NCI-H1436 (cell line): ENCODE measurements at places on chromosomes 1 and 21.

GRCh38 chr1:201675143-201675542 is 136.2 kb downstream of the NAV1 start:
- DNase-seq: no peak

GRCh38 chr1:169128562-169128961 is 22.1 kb downstream of the ATP1B1 start:
- DNase-seq: no peak

DNA sequence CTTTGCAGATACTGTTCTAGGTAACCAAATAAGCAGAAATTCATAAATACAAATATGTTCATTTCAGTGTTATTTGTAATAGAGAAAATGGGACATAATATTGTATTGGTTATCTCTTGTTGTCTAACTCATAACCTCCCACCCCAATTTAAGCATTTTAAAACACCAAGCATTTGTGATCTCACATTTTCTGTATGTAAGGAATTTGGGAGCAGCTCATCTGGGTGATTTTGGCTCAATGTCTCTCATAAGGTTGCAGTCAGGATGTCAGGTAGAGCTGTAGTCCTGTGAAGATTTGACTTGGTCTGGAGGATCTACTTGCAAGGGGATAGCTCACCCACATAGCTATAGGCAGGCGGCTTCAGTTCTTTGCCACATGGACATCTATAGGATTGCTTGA is 29.5 kb downstream of the CEP350 start:
- DNase-seq: no peak

GRCh38 chr21:45138199-45139002 is 64.0 kb downstream of the ADARB1 start:
- DNase-seq: no peak

DNA sequence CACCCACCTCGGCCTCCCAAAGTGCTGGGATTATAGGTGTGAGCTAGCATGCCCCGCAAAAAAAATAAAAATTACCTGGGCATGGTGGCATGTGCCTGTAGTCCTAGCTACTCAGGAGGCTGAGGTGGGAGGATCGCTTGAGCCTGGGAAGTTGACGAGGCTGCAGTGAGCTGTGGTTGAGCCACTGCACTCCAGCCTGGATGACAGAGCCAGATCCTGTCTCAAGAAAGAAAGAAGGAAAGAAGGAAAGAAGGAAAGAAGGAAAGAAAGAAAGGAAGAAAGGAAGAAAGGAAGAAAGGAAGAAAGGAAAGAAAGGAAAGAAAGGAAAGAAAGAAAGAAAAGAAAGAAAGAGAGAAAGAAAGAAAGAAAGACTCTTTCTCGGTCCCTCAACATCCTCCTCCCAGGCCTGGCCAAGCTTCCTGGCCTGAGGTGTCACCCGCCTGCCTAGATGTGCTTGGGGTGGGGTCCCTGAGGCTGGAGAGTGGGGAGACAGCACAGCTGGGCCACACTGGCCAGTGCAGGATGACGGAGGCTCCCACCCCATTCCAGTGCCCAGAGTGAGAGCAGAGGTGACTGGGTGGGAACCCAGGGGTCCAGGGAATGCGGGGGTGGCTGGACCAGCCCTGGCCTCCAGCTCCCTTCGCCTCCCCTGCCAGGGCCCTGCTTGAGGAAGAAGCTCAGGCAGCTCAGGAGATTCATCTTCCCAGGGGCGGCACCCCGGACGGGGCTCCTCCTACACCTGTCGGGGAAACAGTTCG is 10.2 kb upstream of the GNB1 start:
- no peak for DNase-seq

DNA sequence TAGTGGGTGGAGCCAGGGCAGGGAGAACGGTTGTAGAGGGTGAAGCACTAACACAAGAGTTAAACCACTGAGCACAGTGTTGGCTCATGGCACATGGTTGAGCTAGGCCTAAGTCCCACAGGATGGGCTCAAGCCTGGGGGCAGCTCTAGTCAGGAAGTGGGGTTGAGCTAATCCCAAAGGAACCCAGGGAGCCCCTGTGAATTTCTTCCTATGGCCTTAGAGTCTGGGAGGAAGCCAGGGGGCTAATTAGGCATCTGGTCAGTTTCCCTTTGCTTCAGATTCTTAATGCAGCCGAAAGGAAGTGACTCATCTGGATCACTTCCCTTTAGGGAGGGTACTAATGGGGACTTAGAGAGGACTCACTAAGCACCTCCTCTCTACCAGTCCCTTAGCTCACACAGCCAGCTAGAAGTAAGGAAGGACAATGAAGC is 10.1 kb downstream of the CFAP45 start:
- DNase-seq: no peak

DNA sequence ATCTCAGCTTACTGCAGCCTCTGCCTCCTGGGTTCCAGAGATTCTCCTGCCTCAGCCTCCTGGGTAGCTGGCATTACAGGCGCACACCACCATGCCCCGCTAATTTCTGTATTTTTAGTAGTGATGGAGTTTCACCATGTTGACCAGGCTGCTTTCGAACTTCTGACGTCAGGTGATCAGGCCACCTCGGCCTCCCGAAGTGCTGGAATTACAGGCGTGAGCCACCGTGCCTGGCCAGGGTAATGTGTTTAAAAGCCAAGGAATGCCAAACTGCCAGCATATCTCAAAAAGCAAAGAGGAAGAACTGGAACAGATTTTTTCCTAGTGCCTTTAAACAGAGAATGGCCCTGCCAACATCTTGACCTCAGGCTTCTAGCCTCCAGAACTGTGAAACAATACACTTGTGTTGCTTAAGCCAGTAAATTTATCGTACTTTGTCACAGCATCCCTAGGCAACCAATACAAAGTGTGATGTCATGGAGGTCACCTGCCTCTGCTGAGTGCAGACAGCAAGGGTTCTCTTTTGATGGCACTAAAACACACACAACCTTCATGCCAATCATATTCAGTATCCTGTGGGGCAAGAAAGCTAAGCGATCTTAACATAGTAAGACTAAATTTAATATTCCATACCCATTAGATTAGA is 858.3 kb upstream of the TMPRSS15 start:
- DNase-seq: no peak

DNA sequence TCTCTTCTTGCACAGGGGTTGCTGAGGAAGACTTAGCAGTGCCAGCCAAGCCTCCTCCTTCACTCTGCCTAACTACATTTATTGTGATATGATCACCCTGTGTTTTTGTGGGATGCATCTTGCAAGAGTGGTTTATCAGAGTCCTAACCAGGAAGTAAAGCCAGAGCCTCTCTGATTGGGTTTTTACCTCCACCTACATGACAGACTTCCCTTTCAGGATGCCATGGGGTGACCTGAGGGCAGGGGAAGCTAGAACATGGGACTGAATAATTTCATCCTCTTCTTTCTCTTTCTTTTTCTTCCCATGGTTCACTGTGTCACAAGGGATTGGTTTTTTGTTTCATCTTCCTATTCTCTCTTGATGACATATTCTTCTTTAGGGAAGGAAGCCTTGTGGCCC is 146.6 kb downstream of the HHAT start:
- no peak for DNase-seq

DNA sequence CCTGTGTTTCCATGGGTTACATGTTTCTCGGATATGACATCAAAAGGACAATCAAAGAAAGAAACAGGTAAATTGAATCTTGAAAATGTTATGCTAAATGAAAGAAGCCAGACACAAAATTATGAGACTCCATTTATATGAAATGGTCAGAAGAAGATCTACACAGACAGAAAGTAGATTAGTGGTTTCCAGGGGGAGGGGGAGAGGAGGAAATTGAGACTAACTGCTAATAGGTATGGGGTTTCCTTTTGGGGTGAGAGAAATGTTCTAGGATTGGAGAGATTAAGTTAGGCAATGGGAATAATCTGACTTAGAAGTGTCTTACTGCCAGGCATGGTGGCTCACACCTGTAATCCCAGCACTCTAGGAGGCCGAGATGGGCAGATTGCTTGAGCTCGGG is 21.8 kb downstream of the ITGB3BP start:
- no peak for DNase-seq
